ENCODE measurements at places on chromosomes 1 and 21. TPM values are rescaled to one million over a fixed set of nuclear protein-coding genes. Genes with fewer than 3 reads are reported as not detected.

LCE1C gene
- total RNA-seq: not detected

CRP gene
- total RNA-seq: not detected

S100A12 gene
- not detected for total RNA-seq

ELF3 gene
- total RNA-seq: 2.5 TPM

FGR gene
- total RNA-seq: not detected

SFN gene
- total RNA-seq: 2.7 TPM
